ENCODE measurements at places on chromosomes 13 and 19. TPM values are rescaled to one million over a fixed set of nuclear protein-coding genes. Genes with fewer than 3 reads are reported as not detected.

The INSL3 gene
- polyA plus RNA-seq = 0.24 TPM

The LAIR2 gene
- not detected for polyA plus RNA-seq

The LILRA5 gene
- not detected for polyA plus RNA-seq

The MAP2K7 gene
- 8.4 TPM for polyA plus RNA-seq

The CERS1 gene
- polyA plus RNA-seq = 0.23 TPM

The C1QTNF9B gene
- polyA plus RNA-seq = not detected

The MIA gene
- polyA plus RNA-seq = 7.4 TPM

The KCNJ14 gene
- 0.46 TPM for polyA plus RNA-seq

The SIRT2 gene
- polyA plus RNA-seq = 57.4 TPM

The RAB4B gene
- polyA plus RNA-seq = 15.0 TPM

The PROSER1 gene
- polyA plus RNA-seq = 14.5 TPM

All from keratinocyte (primary cell).